T-helper 17 cell (primary cell): ENCODE measurements at places on chromosomes 6 and 20.

DNA sequence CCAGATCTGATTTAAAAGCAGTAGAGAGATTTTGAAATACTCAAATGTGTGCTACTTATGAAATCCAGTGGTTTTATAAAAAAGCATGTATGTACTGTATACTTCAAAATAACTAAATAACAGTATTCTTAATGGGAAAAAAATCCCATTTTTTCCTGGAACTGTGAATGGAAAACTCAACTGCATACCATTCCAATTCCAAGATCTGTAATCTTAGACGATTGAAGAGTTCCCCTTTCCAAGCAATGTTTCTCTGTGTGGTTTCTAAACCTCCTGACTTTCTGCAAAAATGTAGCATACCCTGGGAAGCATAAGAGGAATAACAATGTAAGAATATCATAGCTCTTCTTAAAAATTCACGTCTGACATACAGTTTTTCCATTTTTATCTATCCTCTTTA, 40.3 kb upstream of the HIVEP2 start:
- DNase-seq: no peak

GRCh38 chr6:147738099-147738498, 229.6 kb downstream of the SAMD5 start:
- DNase-seq: no peak

GRCh38 chr6:5506597-5506996, 245.3 kb downstream of the FARS2 start:
- DNase-seq: no peak

DNA sequence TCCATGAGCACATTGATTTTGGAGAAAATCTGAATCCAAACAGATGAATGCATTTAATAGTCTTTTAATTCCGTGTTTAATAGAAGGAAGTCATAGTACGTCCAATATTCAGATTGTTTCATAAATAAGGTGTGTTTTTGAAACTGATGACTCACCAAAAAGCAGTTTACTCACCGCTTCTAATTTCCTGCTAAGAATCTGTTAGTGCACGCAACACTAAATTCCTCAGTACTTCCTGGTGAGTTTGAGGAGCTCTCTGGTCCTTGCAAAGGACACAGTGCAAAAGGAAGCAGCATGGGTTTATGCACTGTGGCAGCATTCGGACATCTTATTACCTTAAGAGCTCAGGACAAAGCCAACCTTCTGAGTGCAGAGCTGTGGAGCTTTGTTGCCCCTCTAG, 2.3 kb upstream of the ADGRF1 start:
- DNase-seq: no peak

DNA sequence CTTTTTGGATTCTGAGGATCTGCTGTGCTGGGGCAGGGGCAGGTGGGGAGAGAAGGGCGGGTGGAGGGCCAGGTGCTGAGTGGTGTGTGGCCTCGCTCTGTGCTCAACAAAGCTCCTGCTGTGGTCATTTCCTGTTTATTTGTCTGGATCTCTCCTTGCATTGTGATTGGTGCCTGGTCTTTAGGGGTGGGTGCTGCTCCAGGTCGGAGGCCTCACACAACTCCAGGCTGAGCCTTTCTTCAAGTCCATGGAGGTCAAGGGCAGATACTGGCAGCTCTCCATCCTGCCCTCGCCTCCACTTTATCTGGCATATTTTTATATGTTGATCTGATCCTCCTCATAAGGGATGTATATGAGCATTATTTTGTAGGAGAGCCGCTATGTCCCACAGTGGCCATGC, 36.2 kb downstream of the HLA-F start:
- DNase-seq: no peak

GRCh38 chr6:169805242-169805838, 53.9 kb downstream of the ERMARD start:
- no peak for DNase-seq

GRCh38 chr6:17820055-17820454, 113.3 kb upstream of the NUP153 start:
- no peak for DNase-seq

DNA sequence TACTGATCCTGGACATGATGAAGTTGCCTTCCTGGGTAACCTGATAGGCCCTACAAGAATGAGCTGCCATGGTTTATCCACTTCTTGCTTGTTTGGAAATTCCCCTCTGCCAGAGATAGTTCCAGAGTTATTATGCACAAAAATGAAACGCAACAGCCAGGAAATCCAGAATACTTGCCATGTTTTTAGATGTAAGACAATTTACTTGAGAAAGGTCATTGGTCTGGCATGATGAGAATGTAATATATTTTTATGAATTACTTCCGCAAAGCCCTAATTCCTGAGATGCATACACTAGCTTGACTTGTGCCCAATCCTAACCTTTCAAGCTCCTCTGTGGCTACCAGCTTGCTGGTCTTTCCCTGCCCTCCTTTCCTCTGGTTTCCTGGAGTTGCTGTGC, 27.9 kb upstream of the NT5E start:
- DNase-seq: no peak

- DNase-seq: no peak
Observed at GRCh38 chr6:80488190-80488589, 381.7 kb downstream of the BCKDHB start.
